Substantia nigra (tissue), 51 donors: ENCODE measurements at places on chromosomes 6 and 20.

- DNase-seq: no peak
Measured at GRCh38 chr6:157246048-157246630, 77.2 kb downstream of the TMEM242 start.

DNA sequence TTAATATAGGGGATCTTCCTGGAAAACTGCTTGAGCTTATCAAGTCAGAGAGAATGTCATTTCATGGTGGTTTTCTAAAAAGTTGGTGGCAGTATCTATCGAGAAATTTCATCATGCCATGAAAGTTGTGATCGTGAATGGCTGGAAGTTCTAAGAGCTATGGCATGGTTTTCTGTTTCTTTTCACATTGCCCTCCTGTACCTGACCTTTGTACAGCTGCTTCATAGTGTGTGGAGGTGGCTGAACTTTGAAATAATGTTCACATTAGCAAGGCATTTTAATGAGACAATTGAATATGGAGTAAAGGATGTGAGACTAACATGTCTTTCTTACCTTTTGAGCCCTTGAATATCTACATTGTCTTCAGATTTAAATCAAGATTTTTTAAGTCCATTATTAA, 278.2 kb upstream of the ID4 start:
- DNase-seq: no peak

DNA sequence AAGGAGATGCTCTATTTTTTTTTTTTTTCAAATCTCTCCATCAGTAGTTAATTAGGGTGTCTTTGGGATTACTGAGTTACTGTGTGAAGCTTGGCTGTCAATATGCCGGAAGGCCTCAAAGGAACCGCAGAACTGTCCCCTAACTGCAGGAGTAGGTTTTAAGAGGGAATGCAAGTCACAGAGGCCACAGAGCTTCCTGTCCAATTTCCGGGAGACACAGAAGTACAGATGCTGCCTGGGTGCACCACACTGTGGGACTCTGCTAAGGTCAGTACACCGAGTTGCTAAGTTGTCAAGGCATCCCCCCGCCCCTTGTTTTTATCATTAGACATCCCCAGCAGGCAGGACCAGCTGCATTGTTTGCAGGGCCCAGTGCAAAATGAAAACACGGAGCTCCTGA, 120.2 kb upstream of the RAB32 start:
- DNase-seq: no peak

DNA sequence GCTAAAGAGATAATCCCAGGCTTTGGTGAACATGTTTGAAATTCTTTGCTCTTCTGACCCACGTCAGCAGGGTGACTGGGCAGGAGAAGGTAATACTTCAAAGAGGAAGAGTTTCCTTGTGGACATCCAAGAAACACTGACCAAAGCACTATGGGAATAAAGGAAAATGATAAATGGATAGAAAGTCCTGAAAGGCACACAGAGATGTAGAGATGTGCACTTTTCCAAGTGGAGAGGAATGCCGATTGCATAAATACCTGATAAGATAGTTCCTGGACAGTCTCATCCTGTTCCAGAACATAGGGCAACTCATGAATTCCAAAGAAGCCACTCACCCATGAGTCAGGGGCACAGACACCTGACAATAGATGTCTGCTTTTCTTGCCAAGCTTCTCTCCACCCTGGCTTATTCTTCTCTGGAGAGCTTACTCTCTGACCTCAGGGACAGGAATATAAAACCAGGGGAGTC, 191.3 kb upstream of the FOXA2 start:
- no peak for DNase-seq

- DNase-seq: no peak
Measured at GRCh38 chr6:20370393-20370792, 31.3 kb upstream of the E2F3 start.

- DNase-seq: no peak
Measured at GRCh38 chr6:82458147-82458546, 94.5 kb downstream of the TPBG start.

- DNase-seq: no peak
Measured at GRCh38 chr6:21846541-21847451, 253.2 kb downstream of the SOX4 start.

GRCh38 chr6:80478030-80478429, 371.6 kb downstream of the BCKDHB start:
- no peak for DNase-seq

GRCh38 chr6:88565409-88565811, 398.0 kb downstream of the RNGTT start:
- no peak for DNase-seq

GRCh38 chr20:58417438-58417837, 28.4 kb downstream of the VAPB start:
- no peak for DNase-seq

DNA sequence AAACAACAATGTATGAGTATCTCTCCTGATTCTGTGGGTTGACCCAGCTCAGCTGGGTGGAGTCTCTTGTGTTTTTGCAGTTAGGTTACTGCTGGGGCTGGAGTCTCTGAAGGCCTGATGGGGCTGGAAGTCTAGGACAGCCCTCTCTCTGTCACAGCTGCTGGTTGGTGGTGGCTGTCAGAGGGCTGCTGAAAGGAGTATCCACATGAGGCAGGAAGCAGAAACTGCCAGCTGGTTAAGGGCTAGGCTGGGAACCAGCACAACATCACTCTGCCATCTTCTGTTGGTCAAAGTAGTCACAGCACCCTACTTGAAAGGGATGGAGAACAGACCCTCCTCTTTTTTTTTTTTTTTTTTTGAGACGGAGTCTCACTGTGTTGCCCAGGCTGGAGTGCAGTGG, 10.0 kb upstream of the PACSIN1 start:
- no peak for DNase-seq

- no peak for DNase-seq
Measured at GRCh38 chr6:148244217-148244935, 98.3 kb upstream of the SASH1 start.

DNA sequence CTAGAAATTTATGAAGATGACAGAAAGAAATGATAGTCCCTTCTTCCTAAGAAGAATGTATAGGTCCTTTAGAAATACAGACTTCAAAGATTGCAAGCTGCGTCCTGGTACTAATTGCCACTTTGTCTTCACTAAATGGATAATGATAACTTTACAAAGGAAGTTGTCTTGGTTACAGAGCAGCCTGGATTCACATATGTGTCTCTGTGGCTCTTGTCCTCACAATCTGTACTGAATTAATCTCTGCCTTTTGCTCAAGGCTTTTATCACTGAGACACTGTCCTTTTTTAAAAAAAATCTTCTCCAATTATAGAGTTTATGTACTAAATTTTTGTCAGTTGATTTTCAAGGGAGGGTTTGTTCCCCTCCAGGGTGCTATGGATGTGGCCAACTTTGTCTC, 17.5 kb upstream of the MRAP2 start:
- DNase-seq: no peak

- no peak for DNase-seq
Measured at GRCh38 chr6:167115054-167115453, 7.8 kb upstream of the CCR6 start.

DNA sequence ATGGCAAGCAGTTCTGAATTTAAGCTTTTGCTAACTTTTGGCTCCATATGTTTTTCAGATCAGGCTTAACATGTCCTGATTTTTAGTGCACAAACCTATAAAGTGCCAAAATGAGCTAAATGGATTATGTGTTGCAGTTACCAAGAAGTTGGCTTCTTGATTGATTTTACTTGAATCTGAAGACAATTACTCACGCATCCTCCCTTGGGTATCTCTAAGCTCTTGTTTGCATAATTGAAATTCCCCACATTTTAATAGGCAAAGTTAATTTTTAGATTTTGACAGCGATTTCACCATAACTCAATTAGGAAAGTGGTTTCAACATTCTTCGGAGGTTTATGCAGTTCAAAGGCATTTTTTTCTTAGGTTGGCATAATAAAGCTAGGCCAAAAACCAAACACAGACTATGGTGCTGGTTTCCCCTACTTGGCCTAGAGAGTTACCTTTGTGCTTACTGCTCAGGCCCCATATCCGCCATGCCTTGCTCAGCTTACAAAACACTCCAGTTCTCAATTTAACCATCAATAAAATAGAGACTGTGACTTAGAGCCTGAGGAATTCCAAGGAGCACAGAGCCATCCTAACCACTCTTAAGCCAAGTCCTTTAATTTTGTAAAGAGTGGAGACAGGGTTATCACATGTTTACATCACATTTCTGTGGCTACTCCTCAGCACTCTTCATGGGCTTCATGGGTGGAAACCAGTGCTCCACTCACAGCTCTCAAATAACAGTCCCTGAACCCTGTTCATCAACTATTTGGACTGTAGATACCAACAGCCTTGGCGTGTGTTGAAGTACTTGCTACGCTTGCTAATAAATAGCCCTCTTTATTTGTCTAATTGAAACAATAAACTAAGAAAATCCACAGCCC, 32.1 kb downstream of the LAMA4 start:
- DNase-seq: no peak

DNA sequence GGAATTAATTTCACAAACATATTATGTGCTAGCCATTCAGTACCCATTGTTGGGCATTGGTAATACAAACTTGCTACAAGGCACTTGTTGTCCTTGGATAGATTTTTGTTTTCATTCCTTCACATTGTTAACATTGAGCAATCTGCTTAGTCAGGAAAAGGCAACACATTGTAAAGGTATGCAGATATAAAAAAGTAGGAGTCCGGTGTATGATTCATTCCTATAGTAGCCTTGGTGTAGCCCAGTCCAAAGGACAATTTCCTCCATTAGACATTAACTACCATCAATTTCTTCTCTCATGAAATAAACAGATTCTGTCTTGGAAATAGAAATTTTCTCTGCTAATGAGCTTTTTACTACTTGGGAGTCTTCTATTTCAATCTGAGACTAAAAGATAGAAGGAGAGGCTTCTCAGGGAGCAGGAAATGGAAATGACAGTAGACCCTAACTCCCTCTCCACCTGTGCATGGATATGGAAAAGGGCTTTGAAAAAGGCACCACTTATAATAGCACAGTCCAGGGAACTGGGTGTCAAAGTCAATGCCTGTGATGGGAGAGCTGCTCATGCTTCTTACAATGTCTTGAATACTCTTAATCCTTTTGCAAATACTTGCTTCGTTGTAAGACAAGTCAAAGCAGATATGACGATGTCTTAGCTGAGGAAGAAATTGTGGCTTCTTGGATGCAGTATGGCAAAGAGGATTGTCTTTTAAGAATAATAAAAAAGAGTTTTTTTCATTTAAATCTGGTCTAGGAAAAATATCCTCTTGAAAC, 369.4 kb upstream of the CITED2 start:
- no peak for DNase-seq

GRCh38 chr6:26613689-26614683, 17.2 kb downstream of the ABT1 start:
- no peak for DNase-seq

GRCh38 chr6:90495216-90495817, 91.6 kb downstream of the MAP3K7 start:
- DNase-seq: no peak

- no peak for DNase-seq
Measured at GRCh38 chr20:40591119-40591518, 97.9 kb downstream of the MAFB start.

GRCh38 chr6:143205131-143205535, 144.4 kb downstream of the AIG1 start:
- DNase-seq: no peak

DNA sequence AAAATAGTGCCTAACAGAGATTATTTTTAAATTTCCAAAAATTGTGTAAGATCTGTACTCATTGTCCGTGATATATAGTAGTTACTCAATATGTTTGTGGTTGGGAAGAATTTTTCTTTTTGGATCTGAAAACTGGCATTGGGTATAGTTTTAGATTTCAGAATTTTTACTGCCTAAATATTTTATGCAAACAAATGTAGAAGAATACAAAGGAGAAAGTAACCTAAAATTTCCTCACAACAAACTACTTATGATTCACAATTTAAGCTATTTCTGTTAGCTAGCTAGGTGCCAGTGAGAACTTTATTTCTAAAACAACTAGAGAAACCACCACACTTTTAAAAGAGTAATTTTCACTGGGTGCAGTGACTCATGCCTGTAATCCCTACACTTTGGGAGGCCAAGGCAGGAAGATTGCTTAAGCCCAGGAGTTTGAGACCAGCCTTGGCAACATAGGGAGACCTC, 38.8 kb downstream of the SESN1 start:
- no peak for DNase-seq

- no peak for DNase-seq
Measured at GRCh38 chr20:37314099-37314498, 24.6 kb downstream of the MANBAL start.

DNA sequence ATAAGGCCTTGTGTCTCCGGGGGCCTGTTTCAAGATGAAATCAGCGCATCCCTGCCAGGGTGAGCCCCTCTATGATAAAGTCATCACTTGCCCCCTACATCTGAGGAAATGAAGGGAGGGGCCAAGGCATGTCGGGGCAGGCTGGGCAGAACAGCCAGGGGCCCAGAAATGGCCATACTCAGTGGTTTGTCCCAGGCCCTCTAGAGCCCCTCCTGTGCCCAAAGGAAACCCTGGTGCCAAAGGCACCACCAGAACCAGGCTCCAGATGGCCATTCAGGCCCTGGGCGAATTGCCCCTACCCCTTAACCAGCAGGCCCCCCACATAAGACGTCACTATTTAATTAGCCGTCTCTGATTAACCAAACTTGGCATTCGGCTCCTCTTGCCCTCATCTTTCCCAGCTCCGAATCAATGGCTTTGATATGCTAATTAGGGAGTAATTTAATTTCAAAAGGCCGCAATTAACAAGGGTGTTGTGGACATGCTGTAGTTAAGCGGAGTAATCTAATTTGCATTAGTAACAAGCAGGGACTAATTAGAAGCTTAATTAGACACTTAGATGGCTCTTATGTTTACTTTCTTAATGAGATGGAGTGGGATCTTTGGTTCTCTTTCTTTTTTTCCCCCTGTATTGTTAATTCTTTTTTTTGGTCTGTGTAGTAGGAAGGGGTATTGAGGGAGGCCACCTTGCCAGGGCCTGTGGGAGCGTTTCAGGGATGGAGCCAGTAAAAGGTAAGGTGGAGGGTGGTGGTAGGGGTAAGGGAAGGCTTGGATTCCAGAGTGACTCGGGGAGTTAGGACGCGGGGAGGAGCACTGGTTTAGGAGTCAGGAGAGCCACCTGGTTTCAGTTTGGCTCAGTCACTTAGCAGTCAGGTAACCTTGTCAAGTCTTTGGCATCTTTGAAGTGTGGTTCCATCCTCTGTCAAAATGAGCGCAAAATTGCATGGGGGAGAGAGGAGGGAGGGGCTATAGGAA, 9.4 kb downstream of the FOXP4 start:
- DNase-seq: no peak

- DNase-seq: no peak
Measured at GRCh38 chr20:43140726-43141125, 49.0 kb downstream of the PTPRT start.

DNA sequence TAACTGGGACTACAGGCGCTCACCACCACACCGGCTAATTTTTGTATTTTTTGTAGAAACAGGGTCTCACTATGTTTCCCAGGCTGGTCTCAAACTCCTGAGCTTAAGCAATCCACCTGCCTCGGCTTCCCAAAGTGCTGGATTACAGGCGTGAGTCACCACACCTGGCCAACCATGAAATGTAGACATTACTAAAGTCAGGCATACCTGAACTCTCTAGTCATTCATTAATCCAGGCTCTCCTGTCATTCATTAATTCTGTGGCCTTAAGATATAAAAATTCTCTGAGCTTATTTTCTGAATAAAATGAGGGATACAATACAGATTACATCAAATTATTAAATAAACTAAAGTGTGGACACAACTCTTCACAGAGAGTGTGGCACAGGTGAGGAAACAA, 159.7 kb downstream of the GMDS start:
- DNase-seq: no peak
